AG10803 (cell line): ENCODE measurements at places on chromosomes 2 and 18.
A peak's percentile ranks its signal among the peaks of the same experiment; 100 is the strongest.

- DNase-seq, result no peak
These were observed 49.5 kb downstream of the CHST9 start for GRCh38 chr18:27135504-27136207.

DNA sequence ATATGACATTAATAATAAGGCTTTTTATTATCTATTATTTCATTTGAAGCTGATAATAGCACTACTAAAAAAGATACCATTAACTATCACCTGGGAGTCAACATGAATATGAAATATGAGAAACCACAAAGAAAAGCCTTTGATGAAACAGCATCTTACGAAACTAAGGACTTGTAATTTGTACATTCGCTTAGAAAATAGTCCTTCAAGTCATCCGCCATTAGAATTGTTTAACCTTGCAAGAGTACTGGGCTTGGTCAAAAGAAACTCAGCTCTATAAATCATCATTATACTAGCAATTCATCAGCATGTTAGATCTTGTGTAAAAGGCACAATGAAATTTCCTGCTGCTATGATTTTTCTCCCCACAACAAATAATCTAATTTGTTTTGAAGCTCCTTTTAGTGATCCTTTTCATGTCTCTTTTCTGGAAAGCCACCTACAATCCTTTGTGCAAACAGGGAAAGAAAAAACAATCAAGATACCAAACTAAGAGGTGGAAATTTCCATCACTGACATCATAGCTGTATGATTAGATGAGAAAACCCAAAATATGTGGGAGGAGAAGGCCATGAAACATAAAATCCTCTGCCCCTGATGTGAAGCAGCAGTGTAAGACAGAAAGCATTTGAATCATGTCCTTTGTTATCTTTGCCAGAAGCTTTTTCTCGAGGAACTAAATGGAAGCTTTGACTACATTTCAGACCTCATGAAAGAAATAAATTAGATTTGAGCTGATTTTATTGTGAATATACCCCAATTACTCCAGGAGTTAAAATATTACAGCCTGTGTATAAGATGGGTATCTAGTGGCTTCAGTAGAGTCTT lies 31.2 kb downstream of the SCN9A start:
- peak; percentile 60 for DNase-seq

DNA sequence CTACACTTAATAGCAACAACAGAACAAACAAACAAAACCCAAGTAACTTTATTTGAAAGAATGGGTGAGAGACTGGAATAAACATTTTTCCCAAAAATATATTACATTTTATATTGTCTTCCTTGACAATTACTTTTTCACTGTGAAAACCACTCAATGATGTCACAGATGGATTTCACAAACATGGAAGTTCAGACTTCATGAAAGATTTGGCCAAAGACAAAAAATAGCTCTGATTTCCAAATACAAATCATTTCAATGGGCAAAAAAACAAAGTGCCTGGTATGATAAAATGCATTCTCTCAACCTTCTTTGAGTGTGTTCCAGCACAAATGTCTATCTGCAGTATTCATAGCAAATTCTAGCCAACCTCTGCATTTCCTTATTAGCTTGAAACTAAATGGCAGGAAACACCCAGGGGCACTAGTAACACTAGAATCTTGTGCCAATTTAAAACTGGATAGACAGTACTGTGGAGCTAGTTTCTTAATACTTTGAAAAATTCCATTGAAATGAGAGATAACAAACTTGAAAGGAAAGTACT lies 28.5 kb upstream of the NAPG start:
- peak; percentile 80 for DNase-seq

DNA sequence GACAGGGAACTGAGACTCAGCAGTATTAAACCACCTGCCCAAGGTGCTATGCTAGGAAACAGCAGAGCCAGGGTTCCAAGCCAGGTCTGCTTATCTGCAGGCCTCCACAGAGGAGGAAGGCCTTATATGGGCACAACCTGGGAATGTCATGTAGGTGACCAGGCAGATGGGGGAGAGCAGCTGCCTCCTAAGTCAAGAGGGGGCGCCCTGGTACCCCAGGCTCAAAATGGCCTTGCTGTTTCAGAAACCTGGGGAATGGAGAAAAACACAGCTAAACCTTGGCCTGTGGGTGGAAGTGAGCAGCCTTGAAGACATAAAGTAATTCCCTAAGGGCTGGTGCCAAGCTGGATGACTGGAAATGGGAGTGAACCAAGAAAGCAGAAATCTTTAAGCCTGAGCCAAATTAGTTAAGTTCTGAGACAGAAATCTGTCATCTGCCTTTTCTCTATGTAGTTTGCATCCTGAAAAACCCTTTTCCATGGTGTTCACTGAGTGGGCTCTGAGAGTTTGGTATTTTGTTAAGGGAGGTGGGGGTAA lies 79.1 kb downstream of the MAPK4 start:
- DNase-seq, result no peak
